ENCODE measurements at places on chromosomes 16 and 17.

DNA sequence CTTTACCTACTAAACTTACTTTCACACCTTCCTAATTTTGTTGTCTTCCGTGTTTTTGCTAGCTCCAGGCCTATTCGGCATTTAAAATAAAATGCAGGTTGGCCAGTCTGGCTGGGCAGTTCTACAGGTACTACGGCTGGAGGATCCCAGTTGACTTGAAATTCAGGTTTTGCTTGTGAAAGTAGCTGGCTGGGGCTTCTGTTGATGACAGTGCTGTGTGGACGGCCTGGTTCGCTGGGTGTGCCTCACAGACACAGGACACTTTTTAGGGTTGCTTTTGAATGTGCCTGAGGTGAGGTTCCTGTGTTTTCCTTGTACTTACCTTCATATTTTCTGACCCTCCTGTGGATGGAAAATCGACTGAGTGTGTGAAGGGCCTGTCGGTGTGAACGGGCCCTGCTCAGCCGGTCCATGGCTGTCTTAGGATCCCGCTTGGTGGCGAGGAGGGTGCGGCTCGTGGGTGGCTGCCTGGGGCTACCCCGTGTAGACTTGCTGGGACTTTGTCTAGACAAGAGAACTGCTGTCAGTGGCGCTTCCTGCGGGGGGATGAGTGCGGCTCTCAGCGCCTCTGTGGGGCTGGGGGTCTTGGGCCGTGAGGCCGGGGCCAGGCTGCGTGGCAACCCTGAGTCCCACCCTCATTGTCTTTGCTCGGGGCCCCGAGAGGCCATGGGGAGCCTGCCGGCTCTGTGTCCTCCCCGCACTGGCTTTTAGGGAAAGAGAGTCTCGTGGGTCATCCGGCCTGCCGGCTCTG is 18.7 kb upstream of the ZNF750 start:
- no peak for DNase-seq

GRCh38 chr16:24552705-24553246 is 13.4 kb downstream of the RBBP6 start:
- no peak for DNase-seq

DNA sequence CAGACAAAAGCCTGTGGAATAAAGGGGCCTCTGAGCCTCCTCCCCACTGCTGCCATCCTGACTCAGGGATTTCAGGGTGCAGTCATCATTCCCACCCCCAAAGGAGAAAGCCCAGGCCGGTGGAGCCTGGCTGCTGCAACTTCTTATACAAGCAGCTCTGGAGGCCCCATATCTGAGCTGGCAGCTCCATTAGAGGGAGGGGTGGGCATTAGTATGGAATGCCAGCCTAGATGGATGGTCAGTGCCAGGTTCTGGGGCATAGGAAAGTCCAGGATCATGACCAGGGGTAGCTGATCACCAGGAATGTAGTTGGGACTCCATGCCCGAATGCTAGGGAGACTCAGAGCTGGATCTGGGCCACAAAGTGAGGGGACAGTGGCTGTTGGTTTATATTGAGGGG is 581.0 kb downstream of the KCNJ18 start:
- DNase-seq, result no peak

- DNase-seq, result no peak
Observed at GRCh38 chr17:30426292-30426691, 47.6 kb downstream of the CPD start.

DNA sequence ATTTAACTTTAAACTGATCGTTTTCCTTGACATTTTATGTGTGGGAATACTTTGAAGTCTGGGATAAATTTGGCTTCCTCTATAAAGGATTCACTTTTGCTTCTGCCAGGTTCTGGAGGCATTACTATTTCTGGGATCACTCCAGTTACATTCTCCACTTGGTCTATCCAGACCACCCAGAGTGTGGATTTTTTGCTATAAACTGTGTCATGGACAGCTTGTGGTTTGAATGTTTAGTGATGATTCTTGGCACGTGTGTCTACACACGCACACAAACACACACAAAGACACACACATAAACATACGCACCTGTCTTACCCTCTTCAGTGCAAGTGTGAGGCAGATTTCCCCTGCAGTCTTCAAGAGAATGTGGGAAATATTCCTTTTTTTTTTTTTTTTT is 27.4 kb upstream of the MSI2 start:
- no peak for DNase-seq

GRCh38 chr16:56986361-56986760 is 3.0 kb upstream of the NLRC5 start:
- no peak for DNase-seq

DNA sequence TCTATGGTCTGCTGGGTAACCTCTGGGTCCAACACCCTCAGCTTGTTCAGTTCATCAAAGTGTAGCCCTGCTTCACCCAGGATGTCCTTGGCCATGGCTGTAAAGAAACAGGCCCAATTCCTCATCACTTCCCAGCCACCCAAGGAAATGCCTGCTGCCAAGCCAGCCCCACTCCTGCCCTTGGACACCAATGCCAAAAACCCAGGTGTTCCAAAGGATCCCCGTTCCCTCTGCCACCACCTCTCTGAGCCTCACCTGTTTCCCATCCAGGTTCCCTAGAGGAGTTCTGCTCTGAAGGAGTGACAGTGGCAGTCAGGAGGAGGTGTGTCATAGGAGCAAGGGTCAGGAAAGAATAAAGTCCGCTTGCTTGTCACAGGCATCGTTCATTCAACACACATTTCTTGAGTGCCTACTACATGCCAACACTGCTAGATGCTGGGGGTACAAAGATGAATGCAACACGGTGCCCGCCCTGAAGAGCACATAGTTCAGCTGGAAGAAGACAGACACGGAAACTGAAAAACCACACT is 3.3 kb downstream of the IFT20 start:
- no peak for DNase-seq

GRCh38 chr16:75247249-75247648 is 4.2 kb downstream of the BCAR1 start:
- no peak for DNase-seq

DNA sequence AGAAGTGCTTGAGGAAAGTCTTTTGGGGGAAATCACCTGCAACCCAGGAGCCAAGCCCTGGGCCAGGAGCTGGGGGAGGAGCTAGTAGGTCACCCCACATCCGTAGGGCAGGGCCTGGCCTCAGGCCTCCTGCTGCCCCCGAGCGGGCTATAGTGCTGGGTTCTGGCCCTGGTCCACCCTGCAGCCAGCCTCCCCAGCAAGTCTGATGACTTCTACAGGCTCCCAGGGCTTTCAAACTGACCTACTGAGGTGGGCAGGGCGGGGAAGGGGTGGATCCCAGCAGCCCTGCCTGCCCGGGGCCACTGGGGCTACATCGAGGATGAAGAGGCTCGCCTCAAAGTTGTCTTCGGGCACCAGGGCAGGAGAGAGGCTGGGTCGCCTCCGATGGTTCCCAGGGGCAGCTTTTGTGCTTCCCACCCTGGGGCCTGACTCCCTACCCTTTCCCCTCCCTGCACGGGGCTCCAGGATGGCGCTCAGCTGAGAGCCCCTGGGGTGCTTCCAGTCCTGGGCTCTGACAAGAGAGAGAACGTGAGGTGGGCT is 5.0 kb downstream of the CENPX start:
- DNase-seq, result no peak

DNA sequence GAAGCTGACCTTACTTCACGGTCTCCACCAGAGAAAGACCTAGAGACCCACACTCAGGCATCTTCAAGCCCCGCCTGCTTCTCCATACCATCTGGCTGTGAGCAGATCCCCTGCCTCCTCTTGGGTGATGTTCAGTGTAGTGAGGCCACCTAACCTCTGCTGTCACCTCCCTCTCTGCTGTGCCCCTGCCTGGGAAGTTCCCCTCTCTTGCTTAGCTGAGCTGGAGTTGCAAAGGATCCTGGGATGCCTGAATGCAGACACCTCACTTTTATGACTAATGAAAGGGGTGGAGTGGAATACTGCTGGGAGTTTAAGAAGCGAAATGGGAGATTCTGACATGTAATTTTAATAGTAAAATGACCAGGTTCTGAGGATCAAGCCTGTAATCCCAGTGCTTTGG is 5.8 kb downstream of the IRX3 start:
- DNase-seq, result no peak

- DNase-seq, result no peak
Observed at GRCh38 chr16:4803898-4804762, 1.7 kb upstream of the ROGDI start.

DNA sequence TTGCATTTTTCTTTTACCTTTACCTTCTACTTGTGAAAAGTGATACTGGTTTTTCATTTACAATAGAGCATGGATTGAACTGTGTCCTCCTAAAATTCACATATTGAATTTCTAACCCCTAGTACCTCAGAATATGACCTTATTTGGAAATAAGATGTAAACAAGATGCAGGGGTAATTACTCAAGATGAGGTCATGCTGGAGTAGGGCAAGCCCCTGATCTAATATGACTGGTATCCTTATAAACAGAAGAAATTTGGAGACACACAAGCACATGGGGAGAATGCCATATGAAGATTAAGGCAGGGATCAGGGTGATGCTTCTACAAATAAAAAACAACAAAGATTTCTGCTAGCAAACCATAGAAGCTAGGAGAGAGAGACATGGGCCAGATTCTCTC is 12.2 kb downstream of the MYH13 start:
- DNase-seq, result no peak

DNA sequence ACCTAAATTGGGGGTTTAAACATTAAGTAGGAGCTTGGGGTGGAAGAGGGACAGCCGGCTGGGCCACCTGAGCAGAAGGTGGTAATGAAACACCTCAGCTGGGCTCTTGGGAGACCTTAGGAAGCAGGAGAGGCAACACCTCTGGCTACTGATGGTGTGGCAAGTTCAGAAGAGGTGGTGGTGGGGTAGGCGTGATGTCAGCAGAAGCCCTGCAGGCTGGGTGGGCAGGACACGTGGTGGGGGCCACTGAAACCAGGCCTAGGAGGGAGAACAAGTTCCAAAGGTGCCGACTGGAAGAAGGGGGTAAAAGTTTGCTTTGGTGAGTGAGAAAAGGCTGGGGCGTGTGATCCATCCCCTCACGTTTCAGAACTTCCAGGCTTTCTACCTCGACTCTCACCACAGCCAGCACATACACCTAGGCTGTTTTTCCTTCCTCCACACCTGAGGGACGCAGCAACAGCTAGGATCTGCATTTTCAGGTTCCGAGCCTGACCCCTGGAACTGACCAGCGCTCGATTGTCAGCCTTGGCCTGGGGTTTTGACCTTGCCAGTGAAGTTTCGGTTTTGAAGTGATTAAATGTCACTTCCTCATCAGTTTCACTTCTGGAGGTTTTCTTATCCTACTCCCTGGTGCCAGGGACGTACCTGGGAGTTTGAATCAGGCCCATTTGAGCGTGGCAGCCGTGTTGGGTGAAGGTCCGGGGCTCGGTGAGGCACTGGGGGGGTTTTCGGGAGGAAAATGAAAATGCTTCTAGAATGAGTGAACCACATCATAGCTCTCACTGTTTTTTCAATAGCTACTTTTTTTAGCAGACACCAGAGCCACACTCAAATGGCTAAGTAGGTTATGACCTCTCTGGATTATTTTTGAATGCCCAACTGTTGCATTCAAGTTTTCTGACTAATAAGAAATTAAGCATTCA is 10.0 kb downstream of the SNN start:
- DNase-seq, result no peak

- no peak for DNase-seq
Observed at GRCh38 chr17:73888862-73889261, 244.6 kb upstream of the SDK2 start.

DNA sequence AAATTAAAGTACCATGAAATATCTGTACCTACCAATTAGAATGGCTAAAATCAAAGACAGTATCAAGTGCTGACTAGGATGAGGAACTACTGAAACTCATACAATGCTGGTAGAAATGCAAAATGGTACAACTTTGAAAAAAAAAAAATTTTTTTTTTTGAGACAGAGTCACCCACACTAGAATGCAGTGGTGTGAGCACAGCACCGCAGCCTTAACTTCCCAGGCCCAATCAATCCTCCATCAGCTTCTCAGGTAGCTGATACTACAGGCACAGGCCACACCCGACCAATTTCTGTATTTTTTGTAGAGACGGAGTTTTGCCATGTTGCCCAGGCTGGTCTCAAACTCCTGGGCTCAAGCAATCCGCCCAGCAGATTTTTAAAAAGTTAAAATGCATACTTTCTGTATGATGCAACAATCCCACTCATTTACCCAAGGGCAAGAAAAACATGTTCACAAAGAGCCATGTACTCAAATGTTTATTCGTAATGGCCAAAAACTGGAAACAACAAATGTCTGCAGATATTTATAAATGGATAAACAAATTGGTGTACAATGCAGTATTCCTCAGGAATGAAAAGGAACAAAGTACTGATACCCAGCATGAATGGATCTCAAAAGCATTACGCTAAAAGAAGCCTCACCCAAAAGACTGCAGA is 8.7 kb downstream of the SMURF2 start:
- DNase-seq, result no peak

DNA sequence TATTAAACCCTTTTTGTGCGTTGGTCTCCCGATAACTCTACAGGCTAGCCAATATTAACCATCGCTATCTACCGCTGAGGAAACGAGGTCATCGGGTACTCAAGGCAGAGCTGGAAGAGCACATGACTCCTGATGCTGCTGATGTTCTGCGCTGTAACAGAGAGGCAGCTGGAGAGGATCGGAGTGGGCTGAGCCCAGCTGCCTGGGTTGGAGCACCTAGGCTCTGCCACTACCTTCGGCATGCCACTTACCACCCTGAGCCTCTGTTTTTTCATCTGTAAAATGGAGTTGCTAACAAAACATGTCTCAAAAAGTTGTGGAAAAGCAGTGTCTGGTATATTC is 432 bp upstream of the SLC46A1 start:
- no peak for DNase-seq

DNA sequence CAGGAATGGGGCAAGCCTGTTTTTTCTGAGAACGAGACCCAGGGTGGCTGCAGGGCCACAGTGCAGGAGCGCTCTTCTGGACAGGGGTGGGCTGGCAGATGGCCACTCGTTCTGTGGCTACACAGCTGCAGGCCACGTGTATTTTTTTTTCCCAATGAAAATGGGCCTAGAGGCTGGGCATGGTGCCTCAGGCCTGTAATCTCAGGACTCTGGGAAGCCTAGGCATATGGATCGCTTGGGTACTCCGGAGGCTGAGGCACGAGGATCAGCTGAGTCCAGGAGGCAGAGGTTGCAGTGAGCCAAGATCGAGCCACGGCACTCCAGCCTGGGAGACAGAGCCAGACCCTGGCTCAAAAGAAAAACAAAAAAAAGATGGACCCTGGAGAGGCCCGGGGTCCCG is 6.8 kb downstream of the UNKL start:
- peak; percentile 44 for DNase-seq

- DNase-seq, result no peak
Observed at GRCh38 chr17:66807182-66807581, 27.7 kb upstream of the CACNG5 start.

GRCh38 chr16:70730031-70730430 is 44.2 kb upstream of the MTSS2 start:
- DNase-seq, result no peak

All from GM04504 (cell line).